ENCODE measurements at places on chromosomes 7 and 10.
A peak's percentile ranks its signal among the peaks of the same experiment; 100 is the strongest.

GRCh38 chr7:77465256-77465655, 49.1 kb upstream of the GSAP start:
- DNase-seq: no peak

DNA sequence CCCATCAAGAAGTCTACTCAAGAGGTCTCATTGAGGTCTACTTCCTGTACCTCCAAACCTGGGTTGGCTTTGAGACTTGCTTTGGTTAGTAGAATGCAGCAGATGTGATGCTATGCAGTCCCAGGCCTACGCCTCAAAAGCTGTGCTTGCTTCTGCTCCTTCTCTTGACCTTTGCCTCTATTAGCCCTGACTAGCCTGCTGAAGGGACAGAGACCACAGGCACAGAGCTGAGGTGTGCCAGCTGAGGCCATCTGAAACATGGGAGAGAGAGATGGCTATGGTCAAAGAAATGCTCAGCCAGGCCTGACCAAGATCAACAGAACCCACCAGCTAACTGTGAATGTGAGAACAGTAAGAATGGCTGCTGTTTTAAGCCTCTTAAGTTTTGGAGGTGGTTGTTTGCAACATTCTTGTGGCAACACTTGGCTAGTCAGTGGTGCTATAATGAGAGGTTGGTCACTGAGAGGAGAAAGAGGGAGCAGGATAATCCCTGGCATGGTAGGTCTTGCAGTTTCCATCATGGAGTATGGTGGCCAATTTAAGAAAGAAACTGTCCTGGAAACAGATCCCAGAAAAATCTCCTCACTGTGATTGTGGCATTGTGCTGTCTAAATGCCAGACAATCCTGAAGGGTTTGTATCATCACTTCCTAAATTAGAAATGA, 176.1 kb upstream of the PHYHIPL start:
- no peak for DNase-seq

DNA sequence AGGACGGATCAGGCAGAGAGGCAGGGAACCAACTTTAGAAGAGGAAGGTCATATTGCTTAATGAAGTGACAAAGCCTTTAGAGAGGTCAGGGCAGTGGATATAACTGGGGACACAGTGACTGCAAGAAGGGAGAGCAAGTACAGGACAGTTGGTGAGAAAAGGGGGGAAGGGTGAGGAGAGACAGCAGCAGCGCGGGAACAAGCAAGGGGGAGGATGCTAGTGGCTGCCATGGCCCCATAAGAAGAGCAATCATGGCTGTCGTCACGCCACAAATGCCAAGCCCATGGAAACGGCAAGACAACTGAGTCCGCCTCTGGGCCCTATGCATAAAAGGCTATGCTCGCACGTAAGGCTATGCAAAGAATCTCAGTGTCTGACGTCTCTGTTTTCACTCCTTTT, 9.1 kb downstream of the ZNF3 start:
- DNase-seq: no peak

DNA sequence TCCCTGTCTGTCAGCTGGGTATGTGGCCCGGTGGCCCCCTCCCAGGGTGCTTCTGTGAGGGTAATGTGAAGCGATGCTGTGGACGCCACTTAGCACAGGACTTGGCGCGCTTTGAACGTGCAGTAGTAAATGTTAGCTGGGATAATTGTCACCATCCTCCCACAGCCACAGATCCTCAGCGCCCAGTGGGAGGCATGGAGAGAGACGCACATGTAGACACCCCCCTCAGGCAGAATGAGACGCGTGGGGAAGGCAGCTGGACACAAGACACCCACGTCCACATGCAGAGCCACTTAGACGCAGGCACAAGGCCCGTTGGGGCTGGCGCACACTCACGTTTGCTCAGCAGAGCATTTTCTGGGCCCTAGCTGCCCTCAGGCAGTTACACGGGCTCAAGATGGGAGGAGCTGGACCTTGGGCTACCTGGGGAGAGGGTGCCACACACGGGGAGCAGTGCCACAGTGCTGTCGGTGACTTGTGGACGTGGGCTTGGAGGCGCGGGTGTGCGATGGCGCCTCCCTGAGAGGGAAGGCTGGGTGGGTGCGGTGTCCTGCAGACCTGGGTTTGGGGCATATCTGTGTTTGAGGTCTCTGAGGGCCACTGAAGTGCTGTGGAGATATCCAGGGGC, 26.4 kb downstream of the ADCYAP1R1 start:
- no peak for DNase-seq

DNA sequence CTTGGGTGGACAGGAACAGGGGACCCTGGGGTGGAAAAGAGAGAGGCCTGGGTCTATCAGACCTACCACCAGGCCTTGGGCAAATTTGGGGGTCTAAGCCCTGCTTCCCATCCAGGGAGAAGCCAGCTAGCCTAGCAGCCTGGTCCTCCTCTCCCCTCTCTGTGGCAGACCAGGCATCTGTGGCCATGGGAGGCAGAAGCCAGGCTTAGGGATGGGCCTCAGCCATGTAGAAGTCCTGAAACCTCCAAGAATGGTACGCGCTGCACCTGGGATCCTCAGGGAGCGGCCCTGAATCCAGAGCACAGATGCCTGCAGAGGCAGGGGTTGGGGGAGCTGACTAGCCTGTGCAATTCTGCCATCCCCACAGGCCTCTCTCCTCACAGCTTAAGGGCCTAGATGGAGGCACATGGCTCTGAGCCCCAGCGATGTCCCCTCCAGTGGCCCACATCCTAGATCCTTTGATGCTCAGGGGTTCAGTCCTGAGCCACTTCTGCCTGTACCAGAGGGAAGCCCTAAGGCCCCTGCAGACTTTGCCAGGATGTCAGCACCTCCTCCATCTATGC, 21.2 kb downstream of the GRID1 start:
- no peak for DNase-seq

DNA sequence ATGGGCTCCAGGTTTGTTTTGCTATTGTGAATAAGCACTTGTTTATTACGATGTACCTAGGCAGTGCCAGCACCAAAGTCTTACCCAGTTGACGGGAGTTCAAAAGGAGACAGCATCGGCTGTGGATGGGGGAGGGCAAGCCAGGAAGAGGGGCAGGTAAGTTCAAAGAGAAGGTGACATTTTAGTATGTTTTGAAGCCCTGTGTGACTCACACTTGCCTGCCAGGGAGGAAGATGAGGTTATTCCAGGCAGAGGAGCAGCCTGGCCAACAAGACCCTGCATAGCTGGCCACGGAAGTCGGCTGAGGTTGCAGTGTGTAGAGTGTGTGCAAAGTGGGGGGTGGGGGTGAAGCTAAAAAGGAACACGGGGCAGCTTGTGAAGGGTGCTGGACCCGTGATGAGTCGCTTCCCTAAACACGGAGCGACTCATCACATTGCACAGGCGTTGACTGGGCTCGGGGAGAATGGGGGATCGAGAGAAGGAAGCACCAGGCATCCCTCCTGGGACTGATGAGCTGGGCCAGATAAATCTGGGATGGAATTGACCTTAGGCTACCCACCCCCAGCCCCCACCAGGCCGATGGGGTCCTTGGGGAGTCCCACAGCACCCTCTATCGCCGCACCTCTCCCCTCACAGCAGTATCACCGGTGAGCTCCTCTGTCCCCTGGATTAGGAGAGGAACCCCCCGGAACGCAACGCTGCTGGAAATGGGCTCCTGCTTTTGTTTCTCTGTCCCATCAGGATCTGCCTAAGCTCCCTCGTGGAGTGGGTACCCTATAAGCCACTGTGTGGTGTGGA, 97.9 kb upstream of the IKZF1 start:
- DNase-seq: peak; percentile 94

DNA sequence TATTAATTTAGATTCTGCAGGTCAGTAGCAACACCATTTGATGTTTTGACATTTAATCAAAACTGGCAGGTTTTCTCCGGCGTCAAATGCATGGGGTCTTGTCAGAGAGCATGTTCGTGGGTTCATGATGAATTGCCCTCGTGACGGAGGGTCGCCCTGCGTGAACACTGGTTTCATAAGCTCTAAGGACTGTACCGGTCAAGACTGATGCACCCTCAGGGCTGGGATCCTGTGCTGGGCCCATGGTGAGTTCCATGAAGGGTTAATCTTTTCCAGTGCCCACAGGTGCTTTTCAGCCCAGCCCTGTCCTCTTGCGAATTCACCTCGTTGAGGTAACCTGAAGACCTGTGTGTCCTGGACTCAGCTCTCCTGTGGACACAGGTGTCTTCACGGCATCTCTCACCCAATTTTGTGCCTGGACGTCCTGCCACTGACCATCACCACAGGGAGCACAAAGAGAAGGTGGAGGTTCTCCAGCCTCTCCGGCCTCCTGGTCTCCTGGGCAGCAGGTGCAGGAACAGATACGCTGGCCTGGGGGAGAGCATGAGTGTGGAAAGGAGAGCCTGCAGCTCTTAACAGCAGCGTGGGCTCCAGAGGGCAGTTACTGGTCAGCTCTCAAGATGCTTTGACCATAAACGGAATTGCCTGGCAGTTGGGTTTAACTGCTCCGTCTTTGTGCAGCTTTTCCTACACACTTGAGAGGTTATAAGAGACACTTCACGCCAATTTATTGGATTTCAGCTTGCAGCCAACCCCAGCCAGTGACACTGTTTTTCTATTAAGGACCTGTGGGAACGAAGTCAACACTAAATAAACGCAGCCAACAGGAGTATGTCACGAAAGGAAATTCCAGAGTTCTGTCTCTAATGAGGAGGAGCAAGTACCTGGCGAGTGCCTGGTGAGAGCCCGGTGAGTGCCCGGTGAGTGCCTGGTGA, 37.4 kb upstream of the CFAP46 start:
- DNase-seq: no peak

GRCh38 chr7:90267263-90267858, 22.4 kb downstream of the CFAP69 start:
- DNase-seq: no peak

DNA sequence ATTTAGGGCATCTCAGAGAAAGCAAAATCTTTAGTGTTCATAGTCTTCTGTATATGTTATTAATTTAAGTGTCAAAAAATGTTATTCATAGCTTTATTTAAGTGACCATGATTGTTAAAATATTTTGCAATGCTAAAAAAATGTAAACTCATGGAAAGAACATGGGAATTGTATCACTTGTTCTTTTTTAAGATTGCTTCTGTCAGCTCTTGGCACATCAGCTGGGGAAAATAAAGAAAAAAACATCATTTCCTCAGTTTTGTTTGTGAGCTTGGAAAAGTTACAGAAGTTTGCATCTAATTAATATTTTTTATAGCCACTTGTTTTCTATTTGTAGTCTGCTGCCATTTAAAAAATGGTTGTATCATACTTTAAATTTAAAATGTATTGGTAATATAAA, 285.9 kb upstream of the CSTF2T start:
- no peak for DNase-seq

DNA sequence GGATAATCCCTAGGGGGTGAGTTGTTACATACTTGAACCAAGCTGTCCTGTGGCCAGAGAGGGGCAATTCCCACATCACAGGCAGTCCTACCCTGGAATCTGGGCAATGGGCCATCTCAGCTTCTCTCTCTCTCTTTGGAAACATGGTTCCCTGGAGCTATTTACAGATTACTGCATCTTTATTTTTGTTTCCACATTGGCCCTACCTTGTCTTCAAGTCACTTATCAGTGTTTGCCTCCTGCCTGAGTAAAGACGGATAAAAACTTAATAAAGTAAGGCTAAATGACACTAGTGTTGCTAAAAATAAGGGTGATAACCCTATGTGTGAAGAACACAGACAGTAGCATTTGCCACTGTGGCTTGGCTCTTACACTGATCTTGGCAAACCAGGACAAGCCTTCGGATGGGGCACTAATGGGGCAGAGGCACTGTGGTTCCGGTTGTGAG, 228.2 kb downstream of the GFRA1 start:
- no peak for DNase-seq

GRCh38 chr7:5139998-5140397, 50.0 kb upstream of the WIPI2 start:
- no peak for DNase-seq
